A172 (cell line): ENCODE measurements at places on chromosomes 7 and 10. TPM values are rescaled to one million over a fixed set of nuclear protein-coding genes. Genes with fewer than 3 reads are reported as not detected.

SLC26A3 gene
- not detected in 2 replicates for total RNA-seq

TLX1 gene
- not detected in 2 replicates for total RNA-seq

PGAM1 gene
- total RNA-seq = 967 and 1,053 TPM in 2 replicates

ENTPD1 gene
- total RNA-seq = 1.9 and 2.5 TPM in 2 replicates
